IMR-90 (cell line): ENCODE measurements at places on chromosomes 7 and 10. TPM values are rescaled to one million over a fixed set of nuclear protein-coding genes. Genes with fewer than 3 reads are reported as not detected.

The CALML3 gene
- polyA plus RNA-seq: not detected in 2 replicates

DNA sequence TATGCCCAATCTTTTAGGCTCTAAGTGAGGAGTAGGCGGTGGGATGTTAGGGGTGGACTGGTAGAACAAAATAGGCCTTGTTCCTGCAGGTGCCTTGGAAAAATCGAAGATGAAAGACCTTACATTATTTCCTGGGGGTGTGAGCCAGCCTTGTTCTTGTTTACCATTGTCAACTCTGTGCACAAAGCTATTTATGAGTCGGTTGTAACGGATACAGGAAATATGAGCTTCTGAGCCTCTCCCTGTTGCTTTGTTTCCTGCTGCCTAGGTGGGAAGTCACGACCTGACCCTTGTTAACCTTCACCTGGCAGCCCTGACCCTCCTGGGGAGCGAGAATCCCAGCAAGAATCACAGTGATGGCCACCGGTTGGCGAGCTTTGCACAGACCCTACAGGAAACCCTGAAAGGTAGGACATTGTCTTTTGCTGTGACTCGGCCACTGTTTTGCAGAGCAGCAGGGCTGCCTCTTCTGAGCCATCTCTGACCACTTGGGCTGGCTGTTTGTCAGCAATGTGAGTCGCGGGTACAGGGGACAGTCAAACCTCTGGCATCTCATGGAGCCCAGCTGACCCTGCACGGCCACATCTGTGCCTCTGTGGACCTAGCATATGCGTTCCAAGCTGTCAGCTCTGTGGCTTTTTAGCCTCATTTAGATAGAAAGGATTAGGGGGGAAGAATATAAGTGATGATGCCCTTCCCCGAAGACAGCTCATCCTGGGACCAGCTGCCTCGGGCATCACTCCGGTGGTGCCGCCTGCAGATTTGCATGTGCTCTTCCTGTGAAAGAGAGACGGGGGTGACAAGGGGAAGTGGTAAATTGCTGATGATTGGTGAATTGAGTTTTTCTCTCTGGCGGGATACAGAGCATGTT, 102.1 kb upstream of the ANLN start:
- H3K27me3 ChIP-seq: no peaks in the 10 kb centered on the region
- H3K4me3 ChIP-seq: no peak overlapping the region
- no peak overlapping the region for H3K27ac ChIP-seq
- peaks cover 11% of the 10 kb centered on the region for H3K4me1 ChIP-seq
- DNase-seq: no peak

DNA sequence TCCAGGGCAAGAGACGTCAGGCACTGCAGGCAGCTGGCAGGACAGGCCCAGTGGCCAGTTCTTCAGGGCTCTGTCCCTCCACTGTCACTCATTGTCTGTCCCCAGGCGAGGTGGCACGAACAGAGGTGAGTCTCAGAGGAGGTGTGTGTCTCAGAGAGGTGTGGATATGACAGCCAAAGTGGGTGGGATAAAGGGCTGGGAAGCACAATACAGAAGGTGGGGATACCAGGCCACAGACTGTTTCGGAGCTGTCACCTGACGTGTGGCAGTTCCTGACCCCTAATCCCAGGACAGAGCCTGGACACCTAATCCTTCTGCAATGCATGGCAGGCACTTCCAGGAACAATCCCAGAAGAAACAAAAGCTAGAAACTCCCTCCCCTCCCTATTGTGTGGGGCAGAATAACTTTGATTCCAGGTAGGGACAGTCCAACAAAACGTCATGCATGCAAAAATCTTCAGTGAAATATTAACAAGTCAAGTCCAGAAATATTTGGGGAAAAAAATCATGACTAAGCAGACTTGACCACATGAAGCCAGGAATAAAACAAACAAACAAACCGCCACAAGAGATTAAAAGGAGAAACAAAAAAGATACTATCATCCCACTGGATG, 11.6 kb downstream of the KLRG2 start:
- H3K36me3 ChIP-seq: no peaks in the 10 kb centered on the region
- no peak overlapping the region for H3K27ac ChIP-seq
- no peak overlapping the region for H3K4me3 ChIP-seq
- H3K4me1 ChIP-seq: peaks cover 3% of the 10 kb centered on the region
- peaks cover 24% of the 10 kb centered on the region for H3K27me3 ChIP-seq
- peak; percentile 57 for DNase-seq

DNA sequence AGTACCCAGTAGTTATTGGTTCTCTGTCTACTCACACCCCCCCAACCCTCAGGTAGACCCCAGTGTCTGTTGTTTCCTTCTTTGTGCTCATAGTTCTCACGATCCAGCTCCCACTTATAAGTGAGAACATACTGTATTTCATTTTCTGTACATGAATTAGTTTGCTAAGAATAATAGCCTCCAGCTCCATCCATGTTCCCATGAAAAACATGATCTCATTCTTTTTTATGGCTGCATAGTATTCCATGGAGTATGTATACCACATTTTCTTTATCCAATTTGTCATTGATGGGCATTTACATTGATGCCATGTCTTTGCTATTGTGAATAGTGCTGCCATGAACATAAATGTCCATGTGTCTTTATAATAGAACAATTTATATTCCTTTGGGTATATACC, 2.6 kb upstream of the FRMPD2 start:
- DNase-seq: no peak
- H3K4me1 ChIP-seq: no peaks in the 10 kb centered on the region
- no peak overlapping the region for H3K27ac ChIP-seq
- peaks cover 15% of the 10 kb centered on the region for H3K27me3 ChIP-seq
- no peaks in the 10 kb centered on the region for H3K36me3 ChIP-seq
- no peak overlapping the region for H3K4me3 ChIP-seq

GRCh38 chr10:77827366-77827765, 99.2 kb downstream of the DLG5 start:
- peaks cover 46% of the 10 kb centered on the region for H3K36me3 ChIP-seq
- no peak overlapping the region for H3K4me3 ChIP-seq
- H3K4me1 ChIP-seq: no peaks in the 10 kb centered on the region
- peak; percentile 7 for DNase-seq
- no peak overlapping the region for H3K27ac ChIP-seq
- H3K27me3 ChIP-seq: no peaks in the 10 kb centered on the region

The TCF7L2 gene
- 12.2 and 16.6 TPM in 2 replicates for polyA plus RNA-seq

The FZD1 gene
- 6.5 and 6.8 TPM in 2 replicates for polyA plus RNA-seq

DNA sequence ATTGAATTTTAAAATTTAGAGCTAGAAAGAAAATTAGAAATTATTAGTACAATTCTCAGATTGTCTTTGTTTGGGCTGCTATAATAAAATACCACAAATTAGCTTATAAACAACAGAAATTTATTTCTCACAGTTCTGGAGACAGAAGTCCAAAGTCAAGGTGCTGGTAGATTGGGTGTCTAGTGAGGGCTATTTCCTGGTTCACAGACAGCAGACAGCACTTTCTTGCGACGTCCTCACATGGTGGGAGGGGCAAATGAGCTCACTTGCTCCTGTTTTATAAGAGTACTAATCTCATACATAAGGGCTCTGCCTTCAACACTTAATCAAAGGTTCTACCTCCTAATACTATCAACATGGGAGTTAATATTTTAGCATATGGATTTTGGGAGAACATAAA, 134.1 kb downstream of the MDFIC start:
- H3K4me3 ChIP-seq: no peak overlapping the region
- no peaks in the 10 kb centered on the region for H3K4me1 ChIP-seq
- H3K27me3 ChIP-seq: no peaks in the 10 kb centered on the region
- no peaks in the 10 kb centered on the region for H3K36me3 ChIP-seq

- H3K4me1 ChIP-seq: no peaks in the 10 kb centered on the region
- no peaks in the 10 kb centered on the region for H3K27me3 ChIP-seq
- DNase-seq: no peak
- H3K4me3 ChIP-seq: no peak overlapping the region
- no peaks in the 10 kb centered on the region for H3K36me3 ChIP-seq
Measured at GRCh38 chr7:29442146-29442545, 121.5 kb upstream of the PRR15 start.

DNA sequence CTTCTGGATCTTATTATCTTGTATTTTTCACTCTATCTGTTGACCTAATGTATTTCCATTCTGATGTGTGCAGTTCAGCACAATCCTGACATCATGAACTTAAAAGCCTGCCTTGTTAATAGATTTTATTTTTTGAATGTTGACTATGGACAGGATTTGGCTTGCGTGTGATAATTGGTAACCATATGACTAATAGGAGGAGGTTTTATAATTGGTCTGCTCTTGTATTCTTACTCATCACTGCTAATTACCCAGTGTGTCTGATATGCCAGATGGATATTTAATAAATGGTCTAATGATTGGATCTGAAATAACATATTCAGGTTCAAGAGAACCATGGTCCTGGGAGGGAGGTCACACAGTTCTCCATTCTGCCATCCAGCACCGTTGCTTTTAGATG, 45.9 kb downstream of the MTURN start:
- no peak for DNase-seq
- no peak overlapping the region for H3K27ac ChIP-seq
- no peaks in the 10 kb centered on the region for H3K27me3 ChIP-seq
- no peaks in the 10 kb centered on the region for H3K36me3 ChIP-seq
- no peak overlapping the region for H3K4me3 ChIP-seq

GRCh38 chr7:3960942-3961341, 659.9 kb downstream of the SDK1 start:
- no peak for DNase-seq
- H3K36me3 ChIP-seq: 0 out of 2 replicates have a peak, but pooled peaks cover 2% of the 10 kb centered on the region
- no peak overlapping the region for H3K27ac ChIP-seq
- H3K27me3 ChIP-seq: no peaks in the 10 kb centered on the region

The EBLN1 gene
- not detected in 2 replicates for polyA plus RNA-seq

DNA sequence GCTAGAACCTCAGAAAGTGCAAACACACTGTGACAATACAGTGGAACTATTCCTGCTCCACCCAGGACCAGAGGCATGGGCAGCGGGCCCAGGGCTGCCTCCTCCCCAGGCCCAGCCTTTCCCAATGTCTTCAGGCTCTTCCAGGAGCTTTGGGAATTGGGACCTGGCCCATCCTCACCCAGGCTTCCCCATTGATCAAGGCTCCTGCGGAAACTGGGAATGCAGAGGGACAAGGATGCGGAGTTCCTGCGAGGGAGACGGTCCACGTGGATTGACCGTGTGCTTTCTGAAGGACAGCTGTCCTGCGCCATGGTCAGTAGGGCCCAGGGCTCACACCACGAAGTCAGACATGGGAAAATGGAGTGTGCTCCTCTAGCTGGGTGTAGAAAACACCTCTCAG, 56.6 kb downstream of the CSGALNACT2 start:
- H3K27ac ChIP-seq: no peak overlapping the region
- no peak overlapping the region for H3K4me3 ChIP-seq
- H3K36me3 ChIP-seq: 0 out of 2 replicates have a peak, but pooled peaks cover 2% of the 10 kb centered on the region
- H3K27me3 ChIP-seq: no peaks in the 10 kb centered on the region
- no peaks in the 10 kb centered on the region for H3K4me1 ChIP-seq
- no peak for DNase-seq

- H3K4me1 ChIP-seq: no peaks in the 10 kb centered on the region
- H3K4me3 ChIP-seq: 0 out of 2 replicates have a peak overlapping the region, but pooled peaks have one; percentile 4
- H3K27ac ChIP-seq: no peak overlapping the region
- H3K27me3 ChIP-seq: no peaks in the 10 kb centered on the region
Measured at GRCh38 chr10:107653832-107654287, 489.4 kb upstream of the SORCS1 start.

The MCM10 gene
- 4.9 and 5.4 TPM in 2 replicates for polyA plus RNA-seq

- H3K27ac ChIP-seq: no peak overlapping the region
- H3K4me3 ChIP-seq: no peak overlapping the region
- no peaks in the 10 kb centered on the region for H3K36me3 ChIP-seq
- no peaks in the 10 kb centered on the region for H3K4me1 ChIP-seq
Measured at GRCh38 chr7:15747301-15747700, 60.8 kb upstream of the MEOX2 start.
